Retinal pigment epithelial cell (primary cell): ENCODE measurements at places on chromosomes 2 and 18.

DNA sequence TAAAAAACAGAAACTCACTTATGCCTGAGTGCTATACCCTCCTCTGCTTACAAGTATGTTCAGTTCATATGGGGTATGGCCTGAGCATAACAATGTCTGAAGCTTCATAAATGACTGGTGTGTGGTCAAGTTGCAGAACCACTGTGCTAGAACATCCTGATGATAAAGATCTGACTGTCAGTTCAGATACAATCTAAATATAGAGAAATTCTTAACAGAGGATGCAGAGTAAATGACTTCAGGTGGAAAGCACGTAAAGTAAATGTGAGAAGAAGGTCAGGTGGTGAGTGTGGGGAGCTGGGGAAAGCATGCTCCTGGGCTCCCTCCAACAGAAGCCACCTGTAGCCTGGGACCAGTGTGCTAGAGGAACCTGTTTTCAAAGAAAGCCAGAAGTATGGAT lies 926.2 kb downstream of the TSN start:
- no peak for DNase-seq

GRCh38 chr18:74905247-74905646 lies 303.7 kb downstream of the PTGR3 start:
- no peak for DNase-seq

DNA sequence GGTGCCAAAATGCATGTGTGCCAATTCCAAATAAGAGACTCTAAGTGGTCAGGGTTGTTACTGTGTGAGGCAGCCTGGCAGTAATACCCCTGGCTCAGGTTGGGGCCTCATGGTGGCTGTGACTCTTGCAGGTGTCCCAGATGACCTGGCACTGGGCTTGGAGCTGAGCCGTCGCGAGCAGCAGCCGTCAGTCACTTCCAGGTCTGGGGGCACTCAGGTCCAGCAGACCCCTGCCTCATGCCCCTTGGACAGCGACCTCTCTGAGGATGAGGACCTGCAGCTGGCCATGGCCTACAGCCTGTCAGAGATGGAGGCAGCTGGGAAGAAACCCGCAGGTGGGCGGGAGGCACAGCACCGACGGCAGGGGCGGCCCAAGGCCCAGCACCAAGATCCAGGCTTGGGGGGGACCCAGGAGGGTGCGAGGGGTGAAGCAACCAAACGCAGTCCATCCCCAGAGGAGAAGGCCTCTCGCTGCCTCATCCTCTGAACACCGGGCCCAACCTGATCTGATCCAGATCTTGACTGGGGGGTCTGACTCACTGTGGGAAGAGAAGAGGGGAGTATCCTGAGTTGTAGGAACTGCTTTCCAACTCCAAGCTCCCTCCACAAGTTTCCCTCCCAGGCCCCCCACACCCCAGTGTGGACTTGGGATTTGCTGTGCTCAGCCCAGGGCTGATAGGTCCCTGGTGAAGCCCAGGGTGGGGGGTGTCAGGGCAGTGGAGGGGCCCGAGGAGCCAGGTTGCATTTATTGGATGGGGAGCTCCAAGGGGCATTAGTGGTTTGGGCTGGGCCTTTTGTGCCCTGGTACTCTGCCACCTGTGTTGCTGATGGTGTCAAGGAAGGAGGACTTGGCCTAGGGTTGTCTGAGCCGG lies 5.6 kb downstream of the DNAJB2 start:
- no peak for DNase-seq

GRCh38 chr2:219073413-219074129 lies 12.8 kb upstream of the IHH start:
- DNase-seq = peak; percentile 9

- no peak for DNase-seq
Measured at GRCh38 chr18:39990540-39990939, 1964.5 kb upstream of the PIK3C3 start.

DNA sequence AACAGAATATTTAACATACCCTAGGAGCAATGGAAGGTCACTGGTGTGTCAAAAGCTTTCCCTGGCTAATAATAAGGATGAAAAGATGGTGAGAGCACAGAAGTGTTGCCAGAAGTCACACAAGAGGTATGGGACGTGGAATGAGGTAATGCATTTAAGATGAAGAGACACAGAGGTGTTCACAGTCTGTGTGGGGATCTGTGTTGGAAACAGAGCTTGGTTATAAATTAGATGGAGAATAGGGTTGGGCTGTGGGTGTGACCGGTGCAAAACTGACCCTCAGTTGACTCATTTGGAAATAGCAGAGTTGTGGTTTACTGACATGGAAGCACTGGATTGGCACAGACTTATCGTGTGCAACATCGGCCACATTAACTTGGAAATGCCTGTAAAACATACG lies 372.5 kb downstream of the SATB2 start:
- DNase-seq = no peak

GRCh38 chr2:216362730-216363129 lies 9.6 kb downstream of the MARCHF4 start:
- peak; percentile 89 for DNase-seq

DNA sequence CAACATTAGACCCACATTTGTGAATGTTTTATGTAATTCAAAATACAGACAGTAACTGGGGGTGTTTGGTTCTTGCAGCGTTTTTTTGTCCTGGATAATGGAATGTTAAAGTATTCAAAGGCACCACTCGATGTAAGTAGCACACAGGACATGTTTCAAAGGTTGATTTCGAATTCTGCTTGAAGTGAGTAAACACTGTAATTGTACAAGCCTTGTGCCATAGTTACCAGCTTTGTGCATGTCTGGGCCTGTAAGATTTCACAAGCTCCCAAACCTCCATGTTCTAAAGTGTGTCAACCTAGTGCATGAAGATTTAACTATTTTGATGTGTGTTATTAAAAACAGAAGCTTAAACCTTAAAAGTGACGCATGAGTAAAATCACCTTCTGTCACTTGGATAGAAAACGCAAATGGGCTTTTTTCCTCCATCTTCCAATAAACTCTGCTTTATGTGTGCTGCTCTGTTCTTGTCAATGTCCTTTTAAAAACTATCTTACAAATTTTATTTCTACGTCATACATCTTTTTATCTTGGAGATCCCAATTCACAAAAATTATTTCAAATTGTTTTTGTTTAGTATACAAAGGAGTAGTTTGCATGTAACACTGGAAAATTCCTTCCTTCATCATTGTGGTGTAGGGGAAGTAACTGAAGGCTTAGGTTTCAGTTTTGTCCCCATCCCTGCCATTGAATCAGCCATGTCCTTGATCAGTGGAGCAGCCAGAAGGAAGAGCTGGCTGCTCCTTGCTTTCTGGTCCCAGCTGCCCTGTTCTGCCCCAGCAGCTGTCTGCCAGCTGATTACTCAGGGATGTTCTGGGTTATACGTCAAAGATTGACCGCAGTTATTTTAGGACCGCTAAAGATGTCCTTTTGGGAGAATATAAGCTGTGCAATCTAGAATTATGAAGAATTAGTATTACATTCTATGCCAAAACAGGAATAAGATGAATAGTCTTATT lies 119.2 kb downstream of the PRKRA start:
- no peak for DNase-seq

DNA sequence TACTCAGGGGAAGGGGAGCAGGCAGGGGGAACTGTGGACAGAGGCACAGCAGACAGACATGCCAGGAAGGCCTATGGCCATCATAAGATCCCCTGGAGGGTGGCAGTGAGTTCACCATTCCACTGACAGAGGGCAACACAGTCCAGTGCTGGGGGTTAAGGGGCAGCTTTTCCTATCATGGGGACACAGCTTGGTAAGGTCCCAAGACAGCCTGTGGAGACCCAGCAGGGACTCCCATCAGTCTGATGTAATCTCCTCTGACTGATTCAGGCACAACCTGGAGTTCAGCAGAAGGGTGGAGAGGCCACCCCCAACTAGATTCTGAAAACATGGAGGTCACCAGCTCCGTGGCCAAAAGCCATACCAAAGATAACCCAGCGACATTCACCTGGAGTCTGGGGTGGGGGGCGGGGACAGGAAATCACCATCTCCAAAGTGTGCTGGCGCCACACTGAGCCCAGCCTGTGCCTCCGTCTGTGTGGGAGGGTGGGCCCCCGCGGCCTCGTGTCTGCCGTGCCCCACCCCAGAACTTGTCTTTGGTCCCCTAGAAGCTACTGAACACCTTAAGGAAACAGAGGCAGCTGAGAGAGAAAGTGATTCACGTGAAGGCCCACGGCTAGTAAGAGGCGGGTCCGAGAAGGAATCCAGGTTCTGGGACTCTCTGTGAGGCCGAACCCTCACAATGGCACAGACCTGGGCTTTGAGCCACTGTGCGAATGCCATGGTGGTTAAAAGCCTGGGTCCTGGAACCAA lies 28.6 kb downstream of the DNMT3A start:
- no peak for DNase-seq

DNA sequence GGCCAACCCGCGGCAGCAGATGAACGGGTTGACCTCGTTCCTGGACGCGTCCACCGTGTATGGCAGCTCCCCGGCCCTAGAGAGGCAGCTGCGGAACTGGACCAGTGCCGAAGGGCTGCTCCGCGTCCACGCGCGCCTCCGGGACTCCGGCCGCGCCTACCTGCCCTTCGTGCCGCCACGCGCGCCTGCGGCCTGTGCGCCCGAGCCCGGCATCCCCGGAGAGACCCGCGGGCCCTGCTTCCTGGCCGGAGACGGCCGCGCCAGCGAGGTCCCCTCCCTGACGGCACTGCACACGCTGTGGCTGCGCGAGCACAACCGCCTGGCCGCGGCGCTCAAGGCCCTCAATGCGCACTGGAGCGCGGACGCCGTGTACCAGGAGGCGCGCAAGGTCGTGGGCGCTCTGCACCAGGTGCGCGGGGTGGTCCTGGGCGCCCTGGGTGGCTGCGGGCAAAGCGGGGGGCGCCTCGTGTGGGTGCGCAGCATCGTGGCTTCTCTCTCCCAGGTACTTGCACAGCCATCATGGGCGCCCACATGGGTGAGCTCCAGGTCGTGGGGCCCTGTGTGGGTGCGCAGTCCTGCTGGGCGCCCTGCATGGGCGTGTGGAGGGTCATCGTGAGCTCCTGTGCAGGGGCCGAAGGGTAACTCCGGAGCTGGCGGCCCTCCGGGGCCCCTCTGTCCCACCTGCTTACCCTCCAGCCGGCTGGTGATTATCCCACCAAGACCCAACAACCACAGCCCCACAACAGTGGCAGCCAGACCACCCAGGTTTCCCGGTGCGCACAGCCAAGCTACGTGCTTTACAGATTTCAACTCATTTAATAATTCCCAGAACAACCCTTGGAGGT lies 64.2 kb downstream of the TPO start:
- DNase-seq = no peak

GRCh38 chr2:16860627-16861026 lies 195.0 kb upstream of the CYRIA start:
- no peak for DNase-seq

DNA sequence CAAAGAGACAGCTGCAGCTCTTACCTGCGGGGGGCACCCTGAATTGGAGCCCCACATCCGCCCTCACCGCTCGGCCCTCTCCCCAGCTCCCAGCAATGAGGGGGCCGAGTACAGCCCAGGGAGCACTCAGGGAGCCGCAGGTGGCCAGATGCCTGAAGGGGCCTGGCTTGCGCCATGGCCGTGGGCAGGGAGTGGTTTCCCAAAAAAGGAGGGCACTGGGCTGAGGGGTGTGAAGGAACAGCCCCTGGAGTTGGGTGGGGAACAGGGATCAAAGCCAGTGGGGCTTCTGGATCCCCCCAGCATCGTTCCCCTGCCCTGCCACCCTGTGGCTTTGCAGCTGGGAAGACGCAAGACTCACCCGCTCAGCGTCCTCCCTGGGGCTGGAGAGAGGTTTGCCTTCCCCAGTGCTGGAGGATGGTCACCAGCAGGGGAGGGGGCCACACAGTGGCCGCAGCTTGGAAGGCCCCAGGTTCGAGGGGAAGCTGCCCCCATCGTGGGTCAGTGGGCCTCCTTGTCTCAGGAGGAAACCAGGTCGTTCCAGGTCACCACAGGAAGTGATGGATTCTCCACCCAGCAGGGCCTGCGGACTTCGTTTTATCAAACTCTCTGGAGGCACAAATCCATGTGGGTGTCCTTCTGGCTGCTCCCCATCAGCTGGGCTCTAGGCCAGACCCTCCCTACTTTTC lies 68.2 kb upstream of the HPCAL1 start:
- DNase-seq = no peak

DNA sequence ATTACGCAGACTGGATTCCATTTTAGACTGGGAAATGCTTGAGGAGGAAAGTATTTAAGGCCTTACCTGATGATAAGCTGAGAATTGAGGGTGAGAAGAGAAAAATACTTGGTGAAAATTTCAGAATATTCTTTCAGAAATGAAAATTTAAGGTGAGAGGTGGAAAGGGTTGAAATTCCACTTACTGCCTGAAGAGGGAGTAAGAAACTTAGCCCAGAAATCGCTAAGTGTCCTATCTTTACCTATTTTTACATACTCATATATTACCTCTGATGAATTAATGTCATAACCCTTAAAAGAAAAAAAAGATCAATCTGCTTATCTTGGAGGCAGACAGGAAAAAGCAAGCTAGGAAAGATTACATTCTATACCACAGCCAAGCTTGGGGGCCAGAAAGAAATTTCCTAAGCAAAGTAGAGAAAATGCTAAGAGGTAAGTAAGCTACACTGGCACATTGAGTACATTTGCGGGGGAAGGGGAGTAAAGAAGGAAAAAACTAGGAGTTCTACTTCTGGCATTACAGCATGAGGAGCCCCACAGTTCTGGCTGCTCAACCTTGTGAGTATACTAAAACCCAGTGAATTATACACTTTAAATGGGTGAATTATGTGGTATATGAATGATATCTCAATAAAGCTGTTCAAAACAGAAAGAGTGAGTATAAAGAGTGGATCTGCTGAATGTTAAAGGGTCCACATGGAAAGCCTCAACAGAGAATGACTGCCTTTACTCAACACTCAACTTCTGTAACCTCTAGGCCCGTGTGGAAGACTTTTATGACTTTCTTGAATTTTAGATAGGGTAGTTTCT lies 33.8 kb downstream of the SMC6 start:
- DNase-seq = no peak

DNA sequence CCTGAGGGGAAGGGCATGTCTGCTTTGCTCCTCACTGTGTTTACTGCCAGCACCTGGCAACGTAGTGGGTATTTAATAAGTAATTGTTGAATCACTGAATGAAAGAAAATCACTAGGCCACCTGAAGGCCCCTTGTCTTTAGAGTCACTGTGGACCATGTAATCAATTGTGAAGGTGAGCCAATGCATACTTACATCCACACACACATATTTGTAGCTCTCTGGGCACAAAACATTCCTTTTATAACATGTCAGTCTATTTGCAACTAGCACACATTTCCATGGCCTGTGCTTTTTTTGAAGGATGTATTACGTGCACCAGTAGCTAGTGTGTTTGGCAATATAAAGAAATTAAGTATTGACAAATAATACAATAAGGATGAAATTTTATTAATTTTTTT lies 11.2 kb downstream of the ATP8B1 start:
- DNase-seq = no peak
